Large intestine (tissue), 12 donors: ENCODE measurements at places on chromosomes 7 and 10. TPM values are rescaled to one million over a fixed set of nuclear protein-coding genes. Genes with fewer than 3 reads are reported as not detected.

Gene TRPV6
- polyA plus RNA-seq = 2.2 TPM

Gene PDE1C
- polyA plus RNA-seq = 2.6 TPM

DNA sequence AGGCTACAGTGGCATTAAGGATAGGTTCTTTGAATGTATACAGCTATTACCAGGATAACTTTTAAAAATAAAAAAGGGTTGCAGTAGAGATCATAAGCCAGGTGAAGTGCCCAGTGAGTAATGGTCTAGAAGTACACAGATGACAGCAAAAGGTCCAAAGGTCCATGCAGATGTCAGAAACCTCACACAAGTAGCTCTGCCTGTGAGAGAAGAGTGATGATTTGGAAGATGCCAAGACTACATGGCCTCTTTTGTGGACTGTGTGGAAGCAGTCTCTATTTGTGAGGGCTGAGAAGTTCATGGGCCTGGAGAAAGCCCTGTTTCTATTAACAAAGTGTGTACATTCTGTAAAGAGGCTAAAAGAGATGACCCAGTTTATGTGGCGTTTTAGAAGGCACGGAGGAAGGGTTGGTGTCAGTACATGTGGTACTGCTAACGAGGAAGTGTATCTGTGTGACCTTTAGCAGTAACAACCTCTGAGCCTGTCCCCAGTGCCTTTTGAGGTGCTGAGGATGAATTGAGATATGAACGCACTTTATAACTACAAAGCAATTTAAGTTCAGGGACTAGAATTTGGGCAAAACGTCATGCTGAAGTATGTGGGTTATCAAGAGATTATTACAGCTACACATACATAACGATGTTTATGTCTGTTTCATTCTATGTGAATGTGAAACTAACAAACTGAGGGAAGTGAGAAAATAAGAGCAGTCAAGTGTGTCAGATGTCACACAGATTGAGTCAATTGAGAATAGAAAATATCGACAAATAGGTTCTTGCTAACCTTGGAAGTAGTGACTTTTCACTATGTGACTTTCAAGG, 7.6 kb downstream of the CYCS start:
- peak; percentile 48 for DNase-seq

- DNase-seq = no peak
Observed at GRCh38 chr7:22972207-22972606, 41.7 kb downstream of the HYCC1 start.

DNA sequence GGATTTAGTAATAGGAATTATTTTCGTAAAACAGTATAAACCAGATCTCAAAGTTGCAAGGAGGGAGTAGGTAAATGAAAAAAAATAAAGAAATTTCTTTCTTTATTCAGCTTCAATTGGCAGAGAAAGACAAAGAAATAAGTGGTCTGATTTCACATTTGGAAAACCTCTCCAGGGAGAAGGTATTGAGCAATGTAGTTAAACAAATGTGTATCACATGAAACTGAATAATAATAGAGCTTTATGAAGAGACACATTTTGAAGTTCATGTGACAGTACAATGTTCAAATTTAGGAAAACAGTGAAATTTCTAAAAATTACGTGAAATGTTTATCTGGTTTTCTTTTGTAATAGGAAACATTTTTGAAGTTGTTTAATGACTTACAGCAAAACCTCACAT, 63.0 kb downstream of the TAX1BP1 start:
- no peak for DNase-seq

DNA sequence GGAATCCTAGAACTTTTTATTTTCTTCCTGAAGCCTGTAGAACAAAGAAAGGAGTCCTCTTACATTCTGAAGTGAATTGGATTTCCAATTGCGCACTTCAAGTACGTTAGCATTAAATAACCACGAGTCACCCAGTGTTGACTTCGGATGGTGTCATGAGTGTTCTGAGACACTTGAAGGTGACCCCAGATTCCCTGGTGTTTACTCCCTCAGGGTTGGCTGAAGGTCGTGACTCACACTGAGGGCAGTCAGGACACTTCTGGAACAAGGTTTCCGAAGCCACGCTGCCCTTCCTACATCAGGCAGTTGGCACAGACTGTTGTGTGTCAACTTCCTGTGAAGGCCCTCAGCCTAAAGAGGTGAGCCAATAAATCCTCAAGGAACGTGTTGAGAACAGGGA, 186.6 kb upstream of the CELF2 start:
- DNase-seq = no peak

- DNase-seq = no peak
Observed at GRCh38 chr10:71472912-71473311, 76.2 kb downstream of the CDH23 start.
